ENCODE measurements at places on chromosomes 3 and 15.
A peak's percentile ranks its signal among the peaks of the same experiment; 100 is the strongest.

- DNase-seq, result no peak
These were observed 333.8 kb upstream of the RBMS3 start for GRCh38 chr3:28947061-28947460.

- DNase-seq, result no peak
These were observed 42.2 kb downstream of the B3GNT5 start for GRCh38 chr3:183295211-183295610.

- DNase-seq, result no peak
These were observed 1.1 kb upstream of the INTS14 start for GRCh38 chr15:65611888-65612615.

DNA sequence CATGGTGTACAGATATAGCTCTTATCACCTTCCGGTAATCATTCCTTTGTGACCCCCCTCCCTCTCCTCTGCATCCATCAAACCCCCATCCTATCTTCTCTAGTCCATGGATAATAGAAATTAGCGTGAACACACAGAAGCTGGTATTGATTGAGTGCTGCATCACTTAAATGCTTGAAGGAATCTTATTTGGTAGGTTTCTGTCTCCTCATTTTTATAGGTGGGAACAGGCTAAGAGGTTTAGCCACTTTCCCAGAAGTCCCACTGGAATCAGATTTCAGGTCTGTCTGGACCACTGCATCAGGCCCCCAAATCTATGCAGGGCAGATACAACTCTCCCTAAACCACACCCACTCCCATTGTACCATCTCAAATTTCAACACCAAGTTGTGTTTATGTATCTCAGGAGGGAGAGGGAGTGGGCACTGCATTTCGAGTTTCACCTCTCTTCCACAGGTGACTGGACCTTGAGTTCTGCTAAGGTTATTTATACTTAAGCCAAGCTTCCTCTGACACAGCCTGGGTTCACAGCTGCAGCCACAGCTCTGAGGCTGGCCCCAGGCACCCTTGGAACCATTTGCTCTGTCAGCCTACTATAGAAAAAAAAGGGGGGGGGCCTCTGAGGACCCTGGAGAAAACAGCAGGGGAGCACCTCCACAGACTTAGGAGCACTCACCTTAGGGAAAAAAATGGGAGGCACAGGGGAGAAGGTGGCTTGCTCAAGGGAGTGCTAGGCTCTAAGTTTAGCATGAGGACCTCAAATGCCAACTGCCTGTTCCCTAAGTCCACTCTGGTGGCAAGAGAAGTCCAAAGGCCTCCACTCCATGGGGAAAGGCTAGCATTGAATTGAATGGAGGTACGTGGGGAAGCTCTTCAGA, 2.1 kb upstream of the NMB start:
- DNase-seq, result no peak

DNA sequence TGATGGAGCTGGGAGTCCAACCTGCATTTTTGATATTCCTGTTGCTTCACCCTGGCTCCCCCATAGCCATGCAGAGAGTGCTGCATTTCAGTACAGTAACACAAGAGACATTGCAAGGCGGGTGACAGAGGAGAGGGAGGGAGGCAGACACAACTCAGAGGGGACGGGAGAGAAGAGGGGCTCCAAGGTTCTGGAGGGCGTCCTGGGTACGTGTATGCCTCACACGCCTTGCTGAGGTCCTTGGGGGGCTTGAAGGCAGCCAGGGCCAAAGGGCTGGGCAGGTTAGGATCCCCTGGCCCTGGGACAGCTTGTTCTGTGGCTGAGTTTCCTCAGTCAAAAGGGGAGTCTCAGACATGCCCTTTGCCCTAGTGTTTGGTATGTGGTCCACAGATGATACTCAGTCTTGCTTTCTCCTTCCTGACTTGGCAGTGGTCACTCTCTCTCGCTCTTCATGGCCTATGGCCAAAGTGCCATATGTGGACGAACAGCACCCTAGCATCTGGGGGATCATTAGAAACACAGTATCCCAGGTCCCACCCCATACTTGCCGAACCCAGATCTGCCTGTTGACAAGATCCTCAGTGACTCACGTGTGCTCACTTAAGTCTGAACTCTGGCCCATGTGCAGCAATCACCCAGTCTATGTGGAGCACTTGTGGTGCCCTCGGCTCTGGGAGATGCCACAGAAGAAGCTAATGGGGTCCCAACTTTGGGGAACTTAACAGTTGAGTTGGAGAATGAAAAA, 52.9 kb downstream of the FGD5 start:
- peak; percentile 46 for DNase-seq

- peak; percentile 66 for DNase-seq
These were observed 15.6 kb upstream of the PRTG start for GRCh38 chr15:55758580-55758986.

DNA sequence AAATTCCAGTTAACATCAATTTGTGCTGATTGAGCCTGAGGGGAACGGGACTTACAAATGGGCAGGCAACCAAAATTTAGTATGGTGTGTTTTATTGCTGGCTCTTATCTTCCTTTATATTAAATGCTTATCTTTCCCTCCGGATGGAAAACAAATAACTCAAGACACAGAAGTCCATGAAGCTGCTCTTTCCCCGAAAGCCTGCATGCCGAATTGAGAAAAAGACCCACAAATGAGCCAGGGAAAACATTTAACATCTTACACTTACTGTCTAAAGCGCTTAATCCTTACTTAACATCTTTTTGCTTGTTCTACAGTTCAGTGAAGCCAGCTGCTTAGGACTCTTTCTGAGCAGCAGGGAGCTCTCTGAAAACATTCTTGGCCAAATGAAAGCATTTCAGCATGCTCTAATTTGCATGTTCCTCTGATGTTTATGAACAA, 49.5 kb downstream of the HEG1 start:
- no peak for DNase-seq

DNA sequence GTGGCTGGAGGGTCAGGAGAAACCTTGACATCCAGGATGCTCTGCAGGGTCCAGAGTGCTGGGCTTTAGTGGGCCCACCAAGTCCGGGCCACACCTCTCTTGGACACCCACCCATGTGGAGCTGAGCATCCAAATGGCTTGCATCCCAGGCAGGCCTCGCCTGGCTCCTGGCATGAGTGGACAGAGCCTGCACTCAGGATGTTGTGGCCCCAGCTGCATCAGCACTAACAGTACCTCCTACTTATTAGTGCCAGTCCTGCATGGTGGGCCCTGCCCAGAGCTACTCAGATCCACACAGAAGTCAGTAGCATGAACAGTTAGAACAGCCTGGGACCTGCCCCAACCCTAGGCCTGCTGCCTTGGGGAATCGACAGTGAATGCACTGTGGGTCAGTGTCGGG, 42.2 kb upstream of the MRPS22 start:
- DNase-seq, result no peak

- DNase-seq, result no peak
These were observed 28.1 kb downstream of the EXOG start for GRCh38 chr3:38524141-38524739.

- peak; percentile 83 for DNase-seq
These were observed 753 bp downstream of the ITGB5 start for GRCh38 chr3:124886168-124887056.

- no peak for DNase-seq
These were observed 282.7 kb upstream of the TPRG1 start for GRCh38 chr3:188889054-188889491.

DNA sequence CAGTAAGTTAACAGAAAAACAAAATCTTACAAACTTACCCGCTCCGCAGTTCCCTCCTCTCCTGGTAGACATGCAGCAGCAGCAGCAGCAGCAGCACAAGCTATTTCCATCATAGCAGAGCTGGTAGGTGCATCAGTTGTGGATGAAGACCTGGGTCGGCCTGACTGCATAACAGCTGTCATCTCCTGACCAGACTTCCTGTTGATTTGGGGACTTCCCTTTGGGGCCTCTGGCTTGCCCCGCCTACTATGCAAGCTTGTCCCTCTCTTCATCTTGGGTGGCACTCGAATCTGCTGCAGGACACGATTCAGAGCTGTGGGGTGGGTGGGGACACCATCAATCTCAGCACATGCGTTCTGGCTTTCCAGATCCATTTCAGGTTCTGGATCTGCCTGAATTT, 65.7 kb downstream of the TMCC1 start:
- DNase-seq, result no peak

DNA sequence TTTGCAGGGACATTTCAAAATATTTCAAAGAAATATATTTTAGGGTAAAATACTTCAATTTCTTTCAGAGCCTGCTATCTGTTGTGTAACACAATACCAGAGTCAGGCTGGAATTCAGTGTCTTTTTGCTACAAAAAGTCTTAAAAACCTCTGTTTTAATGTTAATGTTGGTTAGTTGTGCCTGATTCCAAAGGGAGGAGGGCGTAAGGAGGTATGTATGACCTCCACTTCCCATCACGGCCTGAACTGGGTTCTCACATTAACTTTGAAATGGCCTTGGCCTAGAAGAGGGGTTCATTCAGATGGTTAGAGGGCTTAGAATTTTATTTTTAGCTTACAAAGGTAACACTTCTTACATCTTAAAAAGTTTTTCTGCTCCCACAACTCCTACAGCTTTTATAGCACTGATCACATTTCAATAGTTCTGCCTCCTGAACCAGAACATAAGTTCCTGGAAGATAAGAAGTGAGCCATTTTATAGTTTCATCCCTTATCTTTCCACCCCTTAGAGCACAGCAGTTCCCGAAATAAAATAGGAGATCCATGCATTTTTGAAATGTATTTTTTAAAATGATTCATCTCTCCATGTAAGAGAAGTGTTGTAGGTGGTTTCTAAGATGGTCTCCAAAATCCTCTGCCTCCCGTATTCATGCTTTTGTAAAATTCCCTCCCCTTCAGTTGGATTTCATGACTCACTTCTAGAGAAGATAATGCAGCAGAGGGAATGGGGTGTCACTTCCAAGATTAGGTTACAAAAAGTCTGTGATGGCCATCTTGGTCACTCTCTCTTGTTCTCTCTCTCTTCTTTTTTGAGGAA, 543.1 kb upstream of the NECTIN3 start:
- no peak for DNase-seq

DNA sequence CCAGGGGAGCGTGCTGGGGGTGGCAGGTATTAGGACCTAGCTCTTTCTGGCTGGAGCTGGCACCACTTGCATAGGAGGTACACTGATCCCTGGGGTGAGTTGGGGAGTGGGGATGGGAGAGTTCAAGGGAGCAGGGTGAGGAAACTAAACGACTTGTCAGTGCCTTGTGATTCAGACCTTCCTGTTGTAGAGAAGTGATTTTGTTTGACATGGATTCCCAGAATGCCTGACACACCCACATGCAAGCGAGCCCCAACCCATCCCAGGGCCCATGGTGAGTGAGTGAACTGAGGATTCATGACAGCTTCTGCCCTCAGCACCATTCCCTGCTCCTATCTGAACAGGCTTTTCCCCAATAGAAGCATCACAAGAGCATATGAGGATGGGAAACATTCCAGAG, 15.6 kb upstream of the UBE2Q2 start:
- no peak for DNase-seq

DNA sequence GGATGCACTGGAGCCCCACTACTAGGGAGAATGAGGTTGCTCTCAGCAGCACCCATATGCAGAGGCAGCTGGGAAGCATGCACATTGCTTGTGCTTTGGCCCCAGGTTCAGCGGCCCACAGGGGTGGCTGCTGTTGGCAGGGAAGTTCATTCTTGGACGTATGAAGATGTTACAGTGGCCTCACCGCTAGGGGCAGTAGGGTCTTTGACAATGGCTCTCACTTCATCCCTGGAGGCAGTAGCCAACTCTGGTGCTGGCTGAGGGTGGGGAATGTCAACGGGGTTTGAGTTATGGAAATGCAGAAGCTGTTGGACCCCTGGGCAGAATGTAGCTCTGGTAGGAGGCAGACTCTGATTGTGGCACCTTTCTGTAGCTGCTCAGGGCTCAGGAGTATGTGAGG, 279.9 kb downstream of the SCAPER start:
- DNase-seq, result peak; percentile 52

DNA sequence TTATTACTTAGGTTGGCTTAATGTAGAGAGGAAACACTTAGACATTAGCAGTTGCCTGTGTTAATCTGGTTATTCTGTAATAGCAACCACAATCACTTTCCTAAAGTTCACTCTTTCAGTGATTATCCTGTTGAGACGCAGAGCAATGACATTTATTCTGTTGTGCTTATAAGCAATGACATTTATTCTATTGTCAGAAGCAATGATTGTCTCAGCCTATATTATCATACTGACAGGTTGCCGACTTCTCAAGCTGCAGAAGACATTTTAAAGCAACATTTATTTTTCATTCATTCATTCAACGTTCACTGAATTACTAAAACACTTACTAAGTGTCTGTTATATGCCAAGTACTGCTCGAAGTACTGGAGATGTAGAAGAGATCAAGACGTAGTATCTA, 193.5 kb upstream of the SLITRK3 start:
- no peak for DNase-seq

DNA sequence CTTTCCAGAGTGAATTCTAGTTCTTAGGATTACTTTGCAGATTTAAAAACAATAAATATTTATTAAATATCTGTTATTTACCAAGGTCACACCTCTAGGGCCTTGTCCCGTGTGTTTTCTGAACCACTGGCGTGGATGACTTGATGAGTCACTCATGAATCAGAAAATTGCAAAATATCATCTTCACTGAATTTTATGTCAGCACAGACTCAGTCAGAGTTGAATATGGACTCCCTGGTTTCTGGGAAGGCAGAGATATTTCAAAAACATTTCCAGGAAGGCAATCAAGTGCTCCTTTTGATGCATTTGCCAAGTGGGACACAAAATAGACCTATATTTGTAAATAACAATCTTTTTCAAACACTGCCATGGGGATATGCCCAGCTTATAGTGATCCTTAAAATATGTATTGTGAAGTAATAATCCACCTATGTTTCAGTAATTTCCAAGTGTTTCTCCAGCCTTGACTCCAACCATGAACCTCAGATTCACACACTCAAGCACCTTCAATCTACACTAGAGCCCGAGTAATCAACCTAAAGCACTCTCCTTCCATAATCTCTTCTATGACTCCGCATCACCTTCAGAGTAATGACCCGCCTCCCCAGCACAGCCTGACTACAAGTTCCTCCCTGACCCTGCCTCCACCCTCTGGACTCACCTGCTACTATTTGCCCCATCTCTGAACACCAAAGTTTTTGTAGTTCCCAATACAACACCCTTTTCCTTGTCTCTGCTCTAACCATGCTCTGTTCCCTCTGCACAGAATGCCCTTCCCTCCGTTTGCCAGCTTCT, 24.3 kb downstream of the DPH3 start:
- no peak for DNase-seq

DNA sequence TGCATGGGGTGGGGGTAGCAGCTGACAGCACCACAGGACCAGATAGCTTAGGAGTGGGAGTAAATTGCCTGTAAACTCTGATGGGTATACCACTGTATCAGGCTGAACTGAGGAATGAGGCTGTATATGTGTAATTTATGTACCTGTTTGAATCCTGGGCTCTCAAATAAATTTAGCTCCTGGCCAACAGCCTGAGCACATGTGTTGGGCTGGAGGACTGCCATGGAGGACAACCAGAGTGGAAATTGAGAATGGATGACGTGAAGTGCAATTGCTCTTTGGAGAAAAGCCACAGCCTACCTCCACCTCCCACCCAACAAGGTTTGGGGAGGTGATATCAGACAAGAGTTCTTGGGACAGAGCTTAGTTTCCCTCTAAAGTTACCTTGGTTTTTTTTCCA, 328.6 kb upstream of the PROK2 start:
- DNase-seq, result no peak

DNA sequence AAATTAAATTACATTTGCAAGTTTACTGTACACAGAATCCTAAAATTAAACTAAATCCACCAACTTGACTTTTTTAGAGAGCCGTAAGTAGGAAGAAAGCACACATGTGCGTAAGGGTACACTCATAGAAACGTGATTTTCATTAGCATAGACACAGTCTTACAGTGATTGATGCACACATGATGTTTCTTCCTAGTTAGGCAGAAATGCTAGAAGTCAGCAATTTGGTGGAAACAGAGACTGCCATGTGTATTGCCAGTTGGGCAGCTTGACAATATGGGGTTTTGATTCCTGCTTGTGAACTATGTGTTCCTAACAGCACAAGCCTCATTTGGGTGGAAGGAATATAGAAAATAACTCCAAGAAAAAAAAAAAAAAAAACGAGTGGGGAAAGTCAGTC, 878.5 kb downstream of the ROBO1 start:
- no peak for DNase-seq
